Small intestine (tissue), 16 donors: ENCODE measurements at places on chromosomes 13 and 19. TPM values are rescaled to one million over a fixed set of nuclear protein-coding genes. Genes with fewer than 3 reads are reported as not detected.

DNA sequence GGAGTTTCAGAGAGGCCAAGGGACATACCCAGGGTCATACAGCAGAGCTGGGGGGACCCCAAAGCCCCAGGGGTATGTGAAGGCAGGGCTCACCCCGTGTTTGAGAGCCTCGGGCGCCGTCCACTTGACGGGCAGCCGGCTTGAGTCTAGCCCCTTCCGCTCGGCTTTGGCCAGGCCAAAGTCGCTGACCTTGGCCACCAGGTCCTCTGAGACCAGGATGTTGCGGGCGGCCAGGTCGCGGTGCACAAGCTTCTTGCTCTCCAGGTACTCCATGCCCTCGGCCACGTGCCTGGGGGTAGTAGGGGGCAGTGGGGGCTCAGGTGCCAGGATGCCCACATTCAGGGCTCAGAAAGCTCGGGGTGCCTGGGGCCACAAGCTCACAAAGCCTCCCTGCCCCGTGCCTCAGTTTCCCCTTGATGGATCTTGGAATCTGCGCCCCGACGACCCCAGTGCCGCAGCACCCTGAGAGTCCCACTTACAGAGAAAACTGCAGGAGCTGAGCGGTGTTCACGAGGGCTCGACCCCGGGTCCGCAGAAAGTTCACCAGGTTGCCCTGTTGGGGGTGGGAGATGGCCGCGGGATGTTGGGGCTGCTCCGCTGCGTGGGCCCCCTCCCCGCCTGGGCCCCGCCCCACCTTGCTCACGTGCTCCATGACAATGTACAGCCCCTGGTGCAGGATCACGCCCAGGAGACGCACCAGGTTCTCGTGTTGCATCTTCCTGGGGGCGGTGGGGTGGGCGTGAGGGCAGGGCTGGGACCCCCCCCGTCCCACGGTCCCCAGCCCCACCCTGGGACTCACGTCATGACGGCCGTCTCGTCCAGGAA, 7.1 kb downstream of the MATK start:
- no peak for DNase-seq

The PRDX2 gene
- polyA plus RNA-seq = 523 TPM

The ZNF582 gene
- 5.6 TPM for polyA plus RNA-seq

- DNase-seq = no peak
These were observed 102.5 kb downstream of the COL4A2 start for GRCh38 chr13:110409581-110409992.

- DNase-seq = peak; percentile 41
These were observed 7.3 kb upstream of the INSR start for GRCh38 chr19:7301525-7301924.

GRCh38 chr19:55112246-55112776, 5.1 kb downstream of the PPP1R12C start:
- no peak for DNase-seq

The SMIM17 gene
- 0.09 TPM for polyA plus RNA-seq

The LGALS14 gene
- not detected for polyA plus RNA-seq

DNA sequence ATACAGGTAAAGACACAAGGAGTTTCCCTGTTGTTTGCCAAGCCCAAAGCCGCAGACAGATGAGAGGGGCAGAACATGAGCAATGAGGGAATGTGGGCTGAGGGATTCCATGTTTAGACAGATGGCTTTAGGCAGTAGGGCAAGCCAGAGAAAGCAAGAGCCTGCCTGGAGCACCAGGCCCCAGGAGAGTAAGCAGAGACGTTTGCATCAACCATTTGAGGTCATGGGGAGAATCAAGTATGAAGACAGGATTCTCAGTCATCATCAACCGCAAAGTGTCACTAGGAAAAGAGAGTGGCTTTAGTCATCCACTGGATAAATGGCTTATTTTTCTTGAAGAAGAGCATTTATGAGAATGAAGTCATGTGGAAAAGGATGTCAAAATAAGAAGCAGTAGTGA, 184.7 kb downstream of the COG6 start:
- DNase-seq = no peak

The LILRB2 gene
- 0.81 TPM for polyA plus RNA-seq

The ERICH4 gene
- 112 TPM for polyA plus RNA-seq

GRCh38 chr13:32048816-32049215, 17.2 kb downstream of the FRY start:
- DNase-seq = no peak

The TDRD3 gene
- 21.7 TPM for polyA plus RNA-seq

DNA sequence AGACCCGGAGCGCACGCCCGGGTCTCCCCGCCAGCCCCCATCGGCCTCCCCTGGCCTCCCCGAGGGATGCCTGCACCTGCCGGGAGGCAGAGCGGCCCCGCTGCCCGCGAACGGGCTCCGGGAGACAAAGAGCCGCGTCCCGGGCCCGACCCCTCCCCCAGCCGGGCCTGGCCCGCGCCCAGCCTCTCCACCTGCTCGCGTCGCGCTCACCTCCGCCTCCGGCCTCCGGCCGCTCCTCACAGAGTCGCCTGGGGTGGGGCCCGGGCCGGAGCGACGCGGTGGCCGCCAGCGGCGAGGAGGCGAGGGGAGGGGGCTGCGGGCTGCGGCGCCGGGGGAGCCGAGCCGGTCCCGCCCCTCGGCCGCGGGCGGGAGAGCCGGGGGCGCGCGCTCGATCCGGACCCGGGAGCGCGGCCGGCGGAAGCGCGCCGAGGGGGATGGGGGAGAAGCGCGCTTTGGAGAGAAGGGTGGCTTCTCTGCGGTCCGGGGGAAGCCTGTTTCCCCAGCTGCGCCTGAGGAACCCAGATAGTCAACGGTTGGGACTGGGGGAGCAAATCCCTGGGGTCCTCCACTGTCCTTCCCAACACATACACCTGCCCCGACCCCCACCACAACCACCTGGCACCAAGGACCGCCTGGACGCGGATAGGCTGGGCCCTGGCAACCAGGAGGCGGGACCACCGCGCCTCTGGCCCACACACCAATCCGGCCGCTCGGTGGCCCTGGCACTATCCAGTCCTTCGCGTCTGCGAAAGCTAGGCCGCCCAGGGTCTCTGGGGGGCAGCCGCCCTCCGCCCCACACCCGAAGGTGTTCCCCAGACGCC, at the start of gene PRR36:
Gene PRR36 (minus strand): TSS at position 315 of the 821 bp plus-strand sequence. CDS start 701 bp downstream, outside the sequence.
- DNase-seq = peak; percentile 54

- DNase-seq = peak; percentile 13
These were observed at the start of gene LCP1 for GRCh38 chr13:46181840-46182490. TSS of gene LCP1 (minus strand) at chr13:46182177. CDS start at chr13:46159662, 22,515 bp downstream.
